SJSA1 (cell line): ENCODE measurements at places on chromosomes 3 and 15. TPM values are rescaled to one million over a fixed set of nuclear protein-coding genes. Genes with fewer than 3 reads are reported as not detected.

DNA sequence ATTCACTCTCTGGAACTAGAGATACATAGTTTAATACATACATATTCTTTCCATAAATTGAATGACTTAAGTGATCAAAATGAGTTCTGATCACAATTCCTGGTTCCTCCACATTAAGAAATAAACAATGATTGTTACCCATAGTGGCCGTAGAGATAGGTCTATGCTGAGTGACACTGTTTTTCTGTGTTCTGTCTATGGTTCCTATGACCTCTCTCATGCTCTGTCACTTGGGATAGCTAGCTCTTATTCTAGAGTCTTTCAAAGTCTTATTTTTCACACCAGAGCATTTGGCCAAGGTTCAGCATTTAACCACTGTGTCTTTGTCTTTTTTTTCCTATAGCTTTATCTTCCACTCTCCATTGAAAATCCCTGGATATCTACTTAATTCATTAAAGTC, 132.4 kb downstream of the GOLGA6L6 start:
- no peak overlapping the region for H3K27ac ChIP-seq
- no peaks in the 10 kb centered on the region for H3K27me3 ChIP-seq
- no peaks in the 10 kb centered on the region for H3K4me1 ChIP-seq
- no peaks in the 10 kb centered on the region for H3K36me3 ChIP-seq
- H3K4me3 ChIP-seq = no peak overlapping the region
- no peak for DNase-seq

Gene CERS3
- total RNA-seq = not detected in 2 replicates

DNA sequence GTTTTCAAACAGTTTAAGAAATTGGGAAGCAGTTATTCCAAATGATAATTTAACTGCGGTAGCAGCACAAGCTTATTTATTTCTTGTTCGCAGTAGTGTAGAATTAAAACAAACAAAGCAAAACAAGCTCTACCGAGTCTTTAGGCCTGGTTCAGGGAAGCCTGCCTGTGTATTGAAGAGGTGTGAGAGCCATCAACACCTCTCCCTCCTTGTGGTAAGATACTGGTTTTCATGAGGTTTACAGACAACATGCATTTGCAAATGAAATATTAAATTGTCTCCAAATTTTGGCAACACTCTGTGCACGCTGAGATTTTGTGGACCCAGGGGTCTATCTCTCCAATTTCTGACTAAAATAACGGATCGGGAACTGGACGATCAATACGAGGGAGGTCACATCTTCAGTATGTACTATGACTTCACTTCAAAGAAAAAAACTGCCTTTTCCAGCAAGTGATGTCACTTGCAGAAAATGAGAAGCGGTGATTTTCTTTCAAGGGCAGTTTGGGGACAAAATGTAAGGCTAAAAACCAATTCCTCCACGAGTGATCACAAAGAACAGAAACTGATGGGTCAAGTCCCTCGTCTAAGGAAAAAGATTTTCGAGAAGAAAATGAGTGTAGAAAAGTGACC, 721 bp downstream of the ATR start:
- peaks cover 5% of the 10 kb centered on the region for H3K4me1 ChIP-seq
- peak overlapping the region; percentile 88 for H3K27ac ChIP-seq
- H3K36me3 ChIP-seq = peaks cover 18% of the 10 kb centered on the region
- peak overlapping the region; percentile 84 for H3K4me3 ChIP-seq

- H3K36me3 ChIP-seq = no peaks in the 10 kb centered on the region
- no peaks in the 10 kb centered on the region for H3K27me3 ChIP-seq
- no peak overlapping the region for H3K4me3 ChIP-seq
- no peak for DNase-seq
- no peak overlapping the region for H3K27ac ChIP-seq
- peaks cover 28% of the 10 kb centered on the region for H3K4me1 ChIP-seq
These were observed 26.2 kb downstream of the ANAPC13 start for GRCh38 chr3:134459562-134459961.

Gene RTP3
- not detected in 2 replicates for total RNA-seq

DNA sequence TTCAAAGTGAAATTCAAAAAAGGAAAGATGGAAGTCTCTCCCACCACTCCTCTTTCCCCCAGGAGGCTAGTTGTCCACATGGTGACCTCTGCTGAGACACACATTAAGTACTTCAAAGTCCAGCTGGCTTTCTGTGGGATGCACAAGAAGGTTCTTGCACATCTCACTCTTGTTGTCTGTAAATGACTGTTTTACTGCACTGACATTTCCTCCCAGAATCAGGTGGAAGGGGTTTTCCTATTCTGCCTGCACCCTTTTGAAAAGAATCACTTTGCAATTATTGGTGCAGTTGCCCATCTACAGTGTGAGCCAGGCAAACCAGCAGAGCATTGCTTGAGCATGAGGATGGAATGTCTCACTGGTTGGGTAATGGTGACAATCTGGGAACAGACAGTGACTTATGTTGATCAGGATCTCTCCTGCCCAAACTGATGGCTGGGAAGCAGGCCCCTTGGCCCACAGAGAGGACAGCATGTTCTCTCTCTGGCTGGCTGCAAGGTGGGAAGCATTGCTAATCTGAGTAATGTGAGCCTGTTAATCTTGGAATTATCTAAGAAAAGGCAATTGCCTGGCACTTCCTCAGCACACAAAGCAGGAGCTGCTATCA, 347.7 kb upstream of the SATB1 start:
- no peaks in the 10 kb centered on the region for H3K4me1 ChIP-seq
- H3K27me3 ChIP-seq = no peaks in the 10 kb centered on the region
- H3K36me3 ChIP-seq = no peaks in the 10 kb centered on the region
- no peak for DNase-seq
- H3K27ac ChIP-seq = no peak overlapping the region

DNA sequence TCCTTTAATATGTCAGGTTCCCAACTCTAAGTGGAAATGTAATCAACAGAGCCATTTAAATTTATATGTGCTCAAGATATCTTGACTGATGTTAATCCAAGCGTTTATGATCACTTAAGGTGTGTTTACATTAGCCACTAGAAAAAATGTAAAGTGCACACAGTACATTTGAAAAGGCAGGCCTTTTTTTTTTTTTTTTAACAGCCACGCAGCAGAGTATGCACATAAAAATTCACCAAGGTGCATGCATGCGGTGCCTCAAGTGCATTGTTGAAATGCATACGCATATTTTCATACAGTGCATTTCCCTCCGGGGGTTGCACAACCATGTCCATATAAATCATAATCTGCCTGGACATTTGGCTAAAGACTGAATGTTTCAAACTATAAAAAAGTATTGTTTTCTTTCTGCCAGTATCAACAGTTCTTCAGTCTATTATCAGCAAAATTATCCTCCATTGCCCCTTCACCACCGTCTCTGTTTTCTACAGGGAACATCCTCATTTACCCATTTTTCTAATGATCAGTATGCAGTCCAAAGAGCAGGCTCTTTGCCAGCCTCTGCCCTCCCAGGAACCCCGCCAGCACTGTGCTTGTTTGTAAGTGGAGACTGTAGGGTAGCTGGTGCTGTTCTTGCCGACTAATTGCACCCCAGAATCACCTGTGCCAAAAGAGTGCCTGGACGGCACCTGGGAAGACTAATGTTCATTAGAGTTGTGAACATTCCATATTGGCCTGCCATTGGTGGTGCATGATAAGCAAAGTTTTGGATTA, 611.2 kb upstream of the CFAP20DC start:
- no peaks in the 10 kb centered on the region for H3K27me3 ChIP-seq
- no peak overlapping the region for H3K4me3 ChIP-seq
- H3K27ac ChIP-seq = no peak overlapping the region
- no peaks in the 10 kb centered on the region for H3K36me3 ChIP-seq

DNA sequence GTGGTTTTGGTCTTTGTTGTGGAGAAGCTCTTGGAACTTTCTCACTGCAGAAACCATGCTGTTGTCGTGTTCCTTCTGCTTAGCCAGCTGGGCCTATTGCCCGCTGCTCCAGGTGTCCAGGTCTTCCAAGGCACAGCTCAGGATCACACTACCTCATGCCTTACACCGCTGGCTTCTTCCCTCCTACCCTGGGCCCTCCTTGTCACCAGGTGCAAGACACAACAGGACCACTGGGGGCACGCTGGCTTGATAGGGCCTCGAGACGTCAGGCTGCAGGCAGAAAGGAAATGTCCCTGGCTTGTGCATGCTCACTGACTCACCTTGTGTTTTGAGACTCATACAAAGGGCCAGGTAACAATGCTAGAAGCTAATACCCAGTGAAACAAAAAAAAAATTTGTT, 32.3 kb downstream of the PAQR9 start:
- no peak overlapping the region for H3K27ac ChIP-seq
- H3K4me3 ChIP-seq = no peak overlapping the region
- no peaks in the 10 kb centered on the region for H3K27me3 ChIP-seq
- H3K4me1 ChIP-seq = no peaks in the 10 kb centered on the region

DNA sequence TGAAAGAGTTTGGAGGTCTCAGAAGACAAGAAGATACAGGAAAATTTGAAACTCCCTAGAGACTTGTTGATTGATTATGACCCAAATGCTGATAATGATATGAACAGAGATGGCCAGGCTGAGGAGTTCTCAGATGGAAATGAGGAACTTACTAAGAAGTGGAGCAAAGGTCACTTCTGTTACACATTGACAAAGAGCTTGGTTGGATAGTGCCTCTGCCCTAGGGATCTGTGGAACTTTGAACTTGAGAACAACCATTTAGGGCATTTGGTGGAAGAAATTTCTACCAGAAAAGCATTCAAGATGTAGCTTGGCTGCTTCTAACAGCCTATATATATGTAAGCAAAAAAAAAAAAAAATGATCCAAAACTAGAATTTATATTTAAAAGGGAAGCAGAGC, 48.9 kb upstream of the NAALADL2 start:
- no peaks in the 10 kb centered on the region for H3K36me3 ChIP-seq
- no peak overlapping the region for H3K4me3 ChIP-seq
- no peak overlapping the region for H3K27ac ChIP-seq
- no peak for DNase-seq

Gene B3GALNT1
- 23.1 and 44.7 TPM in 2 replicates for total RNA-seq

GRCh38 chr15:56017511-56017910, 24.1 kb upstream of the NEDD4 start:
- no peak for DNase-seq
- H3K27ac ChIP-seq = no peak overlapping the region
- no peak overlapping the region for H3K4me3 ChIP-seq
- no peaks in the 10 kb centered on the region for H3K36me3 ChIP-seq

- H3K36me3 ChIP-seq = no peaks in the 10 kb centered on the region
- no peak overlapping the region for H3K27ac ChIP-seq
- no peaks in the 10 kb centered on the region for H3K27me3 ChIP-seq
- no peak for DNase-seq
These were observed 86.1 kb downstream of the TM4SF4 start for GRCh38 chr3:149560617-149561016.

DNA sequence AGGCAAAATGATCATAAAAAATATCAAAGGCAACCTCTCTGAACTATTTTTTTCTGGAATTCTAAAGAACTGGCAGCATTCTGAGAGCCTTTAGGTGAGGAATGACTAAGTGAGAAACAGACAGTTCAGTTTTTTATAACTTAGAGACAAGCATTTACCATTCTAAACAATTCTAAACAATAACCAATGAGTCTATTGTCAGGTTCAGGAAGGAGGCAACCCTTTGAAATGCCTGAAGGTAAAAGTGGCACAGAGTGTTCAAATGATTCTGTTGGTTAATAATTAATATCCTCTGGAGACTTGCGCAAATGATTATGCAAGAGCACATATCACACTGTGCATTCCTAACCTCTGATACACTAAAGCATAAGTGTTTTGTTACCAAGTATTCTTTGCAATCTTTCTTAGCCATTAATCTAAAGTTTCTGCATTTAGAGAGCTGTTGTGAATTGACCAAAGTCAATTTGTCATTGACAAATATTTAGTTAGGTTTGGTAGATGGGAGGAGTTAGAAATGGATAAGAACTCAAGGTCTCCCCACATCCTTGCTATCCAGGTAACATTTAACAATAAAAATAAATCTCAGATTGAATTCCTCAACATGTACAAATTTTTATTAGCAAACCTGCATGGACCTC, 9.2 kb upstream of the TGFBR2 start:
- H3K36me3 ChIP-seq = no peaks in the 10 kb centered on the region
- H3K27ac ChIP-seq = 0 out of 2 replicates have a peak overlapping the region, but pooled peaks have one; percentile 7
- DNase-seq = no peak
- H3K27me3 ChIP-seq = no peaks in the 10 kb centered on the region
- H3K4me1 ChIP-seq = peaks cover 10% of the 10 kb centered on the region

- H3K4me1 ChIP-seq = no peaks in the 10 kb centered on the region
- no peak for DNase-seq
- H3K27me3 ChIP-seq = peaks cover 10% of the 10 kb centered on the region; the same call in 1 of the 2 replicates
- H3K27ac ChIP-seq = no peak overlapping the region
- no peaks in the 10 kb centered on the region for H3K36me3 ChIP-seq
These were observed 140.1 kb downstream of the ADAMTS17 start for GRCh38 chr15:100201376-100202280.
